ENCODE measurements at places on chromosomes 7 and 10. TPM values are rescaled to one million over a fixed set of nuclear protein-coding genes. Genes with fewer than 3 reads are reported as not detected.
A peak's percentile ranks its signal among the peaks of the same experiment; 100 is the strongest.

DNA sequence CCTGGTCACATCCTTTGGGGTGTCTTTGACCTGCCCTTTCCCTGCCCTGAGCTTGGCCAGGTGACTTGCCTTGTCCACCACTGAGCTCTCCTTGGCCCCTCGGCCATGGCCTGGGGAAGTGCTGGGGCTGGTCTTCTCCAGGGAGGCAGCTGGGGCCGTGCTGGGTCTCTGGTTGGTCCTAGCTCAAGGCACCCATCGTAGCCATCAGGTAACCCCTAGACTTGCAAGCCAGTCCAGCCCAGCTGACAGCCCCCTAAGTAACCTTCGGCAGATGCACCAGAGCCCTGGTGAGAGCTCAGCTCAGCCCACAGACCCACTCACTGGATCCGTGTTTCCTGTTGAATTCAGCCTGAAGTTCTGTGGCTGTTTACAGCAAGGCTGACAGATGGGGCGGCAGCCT, 176.2 kb upstream of the SHH start:
- H3K4me1 ChIP-seq: no peaks in the 10 kb centered on the region
- no peaks in the 10 kb centered on the region for H3K27me3 ChIP-seq
- H3K4me3 ChIP-seq: no peak overlapping the region
- no peak for DNase-seq

- H3K4me3 ChIP-seq: no peak overlapping the region
- H3K36me3 ChIP-seq: no peaks in the 10 kb centered on the region
- H3K27ac ChIP-seq: no peak overlapping the region
- no peaks in the 10 kb centered on the region for H3K27me3 ChIP-seq
- peaks cover 24% of the 10 kb centered on the region for H3K4me1 ChIP-seq
Observed at GRCh38 chr7:116670409-116671015, 1.5 kb upstream of the MET start.

DNA sequence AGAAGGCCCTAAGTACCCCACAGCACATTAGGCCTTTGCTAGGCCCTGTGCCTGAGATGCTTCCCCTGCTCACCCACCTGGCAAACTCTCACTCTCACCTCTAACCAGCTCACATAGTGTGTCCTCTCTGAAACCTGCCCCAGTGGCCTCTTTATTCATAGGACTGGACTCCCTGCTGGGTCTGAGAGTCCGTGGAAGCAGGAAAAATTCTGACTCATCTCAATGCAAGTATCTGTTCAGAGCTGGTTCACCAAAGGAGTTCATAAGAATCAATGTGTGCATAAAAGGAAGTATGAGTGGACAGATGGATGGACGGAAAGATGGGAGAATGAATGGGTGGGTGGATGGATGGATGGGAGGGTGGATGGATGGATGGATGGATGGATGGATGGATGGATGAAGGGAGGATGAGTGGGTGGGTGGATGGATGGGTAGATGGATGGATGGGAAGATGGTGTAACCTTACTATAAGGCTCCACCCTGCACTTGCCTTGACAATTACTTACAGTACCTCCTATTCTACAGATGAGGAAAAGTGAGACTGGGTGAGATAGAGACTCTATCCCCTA, 111.2 kb upstream of the ZMIZ1 start:
- peaks cover 35% of the 10 kb centered on the region for H3K4me1 ChIP-seq
- H3K27ac ChIP-seq: no peak overlapping the region
- no peaks in the 10 kb centered on the region for H3K36me3 ChIP-seq
- DNase-seq: peak; percentile 89
- H3K4me3 ChIP-seq: no peak overlapping the region
- no peaks in the 10 kb centered on the region for H3K27me3 ChIP-seq

The SPAM1 gene
- total RNA-seq: not detected

The UNCX gene
- not detected for total RNA-seq

Data from osteoblast (primary cell).